ENCODE measurements at places on chromosomes 6 and 20.

DNA sequence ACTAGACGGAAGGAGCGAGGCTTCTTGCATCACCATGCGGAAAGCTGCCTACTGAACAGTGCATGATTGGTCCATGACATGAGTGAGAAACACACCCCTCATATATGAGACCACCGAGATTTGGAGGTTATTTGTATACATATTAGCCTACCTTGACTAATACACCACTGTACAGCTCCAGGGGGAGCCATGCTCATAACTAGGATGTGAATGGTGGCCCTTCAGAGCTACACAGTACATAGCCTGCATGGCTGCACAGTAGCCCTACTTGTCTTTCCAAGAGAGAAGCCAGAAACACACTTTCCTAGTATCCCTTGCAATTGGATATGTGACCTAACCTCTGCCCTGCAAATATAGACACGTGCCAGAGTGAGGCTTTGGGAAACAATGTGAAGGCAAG is 21.8 kb upstream of the MCUR1 start:
- no peak for DNase-seq

DNA sequence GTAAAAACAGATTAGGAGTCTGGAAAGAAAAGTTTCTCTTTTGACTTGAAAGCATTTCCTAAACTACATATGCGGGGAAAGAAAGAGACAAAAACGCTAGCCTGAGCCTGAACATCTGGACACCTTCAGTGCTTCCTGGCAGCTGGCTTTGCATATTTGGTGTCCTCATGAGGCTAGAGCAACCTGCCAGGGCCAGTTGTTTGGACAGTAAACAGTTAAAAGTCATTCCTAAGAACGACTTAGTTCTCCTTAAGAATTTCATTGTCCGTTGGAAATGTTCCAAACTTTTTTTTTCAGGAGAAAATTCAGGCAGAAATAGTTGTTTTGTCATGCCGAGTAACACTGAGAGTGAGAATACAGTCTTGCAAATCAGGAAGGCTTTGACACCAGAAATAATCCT is 199.8 kb downstream of the SMOC2 start:
- DNase-seq: no peak

GRCh38 chr20:13226367-13226766 is 5.3 kb downstream of the ISM1 start:
- no peak for DNase-seq

GRCh38 chr6:123089226-123089625 is 93.2 kb downstream of the CLVS2 start:
- no peak for DNase-seq
